ENCODE measurements at places on chromosomes 16 and 17.
A peak's percentile ranks its signal among the peaks of the same experiment; 100 is the strongest.

GRCh38 chr17:41919840-41920579, 1.3 kb upstream of the ACLY start:
- DNase-seq, result no peak

- no peak for DNase-seq
Measured at GRCh38 chr17:26766743-26767142, 527.2 kb upstream of the WSB1 start.

- DNase-seq, result no peak
Measured at GRCh38 chr17:81993729-81994592, 16.5 kb downstream of the ASPSCR1 start.

DNA sequence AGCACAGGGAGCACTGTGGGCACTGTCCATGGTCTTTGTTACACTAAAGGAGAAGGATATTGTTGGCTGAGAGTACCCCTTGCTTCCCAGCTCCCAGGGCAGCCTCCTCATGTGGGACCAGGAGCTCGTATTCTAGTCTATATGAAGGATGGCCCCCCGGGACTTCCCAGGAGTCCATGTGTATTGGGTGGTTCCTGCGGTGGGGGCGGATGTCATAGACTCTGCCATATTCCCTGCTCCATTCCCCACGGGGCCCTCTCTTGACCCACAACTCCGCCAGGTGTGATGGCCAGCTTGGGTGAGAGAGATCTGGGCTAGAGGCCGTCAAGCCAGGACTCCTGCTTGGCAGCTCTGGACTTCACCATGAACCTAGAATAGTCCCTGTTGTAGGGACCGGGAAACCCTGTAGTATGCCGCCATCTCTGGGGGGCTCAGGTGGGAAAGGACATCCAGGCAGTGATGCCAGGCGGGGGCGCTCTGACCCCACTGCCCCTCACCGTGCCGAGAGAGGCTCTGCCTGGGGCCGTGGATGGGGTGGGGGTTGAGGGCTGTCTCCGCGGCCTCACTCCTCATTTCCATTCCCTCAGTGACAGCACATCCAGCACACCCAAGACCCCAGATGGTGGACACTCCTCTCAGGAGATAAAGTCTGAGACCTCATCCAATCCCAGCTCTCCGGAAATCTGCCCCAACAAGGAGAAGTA, 37.8 kb downstream of the OR1D5 start:
- DNase-seq, result no peak

GRCh38 chr17:16954521-16954920, 17.4 kb downstream of the TNFRSF13B start:
- no peak for DNase-seq

DNA sequence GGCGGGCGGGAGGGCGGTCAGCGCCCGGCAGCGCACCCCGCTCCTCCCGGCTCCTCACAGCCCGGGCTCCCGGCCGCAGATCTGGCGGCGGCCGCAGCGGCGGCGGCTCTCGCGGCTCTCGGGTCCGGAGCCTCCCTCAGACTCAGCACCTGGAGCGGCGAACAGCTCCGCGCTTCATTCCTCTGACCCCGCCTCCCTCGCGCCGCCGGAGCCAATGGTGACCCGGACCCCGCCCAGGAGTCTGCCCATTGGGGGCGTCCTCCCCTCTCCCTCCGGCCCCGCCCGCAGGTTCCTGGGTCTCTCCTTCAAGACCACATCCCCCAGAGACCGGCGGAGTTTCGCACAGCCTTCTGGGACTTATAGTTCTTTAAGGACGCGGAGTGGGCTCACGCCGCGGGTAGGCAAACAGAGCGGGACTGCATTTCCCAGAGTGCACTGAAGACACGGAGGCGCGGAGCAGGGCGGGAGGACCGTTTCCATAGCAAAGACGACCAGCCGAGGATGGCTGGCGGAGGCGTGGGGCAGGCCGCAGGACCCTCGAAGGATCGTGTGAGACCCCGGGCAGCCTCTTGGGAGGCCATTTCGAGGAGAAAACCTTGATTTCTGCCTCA, at the start of gene SMPD3:
Gene SMPD3 (minus strand): TSS at position 149 of the 611 bp plus-strand sequence. CDS start 76,327 bp downstream, outside the sequence.
- peak; percentile 94 for DNase-seq

DNA sequence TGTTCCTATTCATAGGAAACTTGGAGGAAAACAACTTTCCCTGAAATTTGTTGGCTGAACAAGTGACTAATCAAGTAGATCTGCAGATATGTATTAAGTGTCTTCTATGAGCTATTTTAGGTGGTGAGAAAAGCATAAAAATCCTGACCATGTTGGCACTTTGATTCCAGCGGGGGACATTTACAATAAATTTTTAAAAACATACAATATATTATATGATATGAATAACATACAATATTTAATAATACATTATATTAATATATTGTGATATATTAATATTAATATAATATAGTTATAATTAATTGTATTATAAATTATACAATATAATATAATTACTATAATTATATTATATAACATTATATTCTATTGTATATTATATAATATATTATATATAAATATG, 362.9 kb upstream of the SOX9 start:
- DNase-seq, result no peak

All from stimulated activated CD4-positive, alpha-beta T cell treated with anti-CD3 and anti-CD28 coated beads, TNF-alpha, amount 100 ng/mL, for 4 hours (primary cell).